ENCODE measurements at places on chromosomes 13 and 19.

- DNase-seq: no peak
Observed at GRCh38 chr13:59721926-59722910, 441.5 kb downstream of the DIAPH3 start.

DNA sequence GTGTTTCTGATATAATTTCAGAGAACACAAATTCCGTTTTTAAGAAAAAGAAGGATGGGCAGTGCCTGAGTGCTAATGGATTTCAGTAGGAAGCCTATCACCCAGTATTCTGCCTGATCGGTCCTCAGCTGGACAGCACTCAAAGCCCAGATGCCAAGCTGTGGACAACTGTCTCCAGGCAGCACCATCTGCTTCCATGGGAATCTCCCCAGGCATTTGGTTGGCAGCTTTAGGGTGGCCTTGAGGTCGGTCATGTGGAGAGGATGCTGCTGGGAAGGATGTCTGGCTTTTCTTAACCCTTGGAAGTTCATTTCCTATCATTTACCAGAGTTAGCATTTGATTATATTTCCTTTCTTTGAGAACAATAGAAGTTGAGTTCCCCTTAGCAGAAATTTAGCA, 311.7 kb downstream of the TBC1D4 start:
- DNase-seq: no peak

GRCh38 chr19:2981898-2982297, 4.5 kb downstream of the TLE6 start:
- no peak for DNase-seq

GRCh38 chr13:93029536-93029935, 197.1 kb upstream of the GPC6 start:
- DNase-seq: no peak

DNA sequence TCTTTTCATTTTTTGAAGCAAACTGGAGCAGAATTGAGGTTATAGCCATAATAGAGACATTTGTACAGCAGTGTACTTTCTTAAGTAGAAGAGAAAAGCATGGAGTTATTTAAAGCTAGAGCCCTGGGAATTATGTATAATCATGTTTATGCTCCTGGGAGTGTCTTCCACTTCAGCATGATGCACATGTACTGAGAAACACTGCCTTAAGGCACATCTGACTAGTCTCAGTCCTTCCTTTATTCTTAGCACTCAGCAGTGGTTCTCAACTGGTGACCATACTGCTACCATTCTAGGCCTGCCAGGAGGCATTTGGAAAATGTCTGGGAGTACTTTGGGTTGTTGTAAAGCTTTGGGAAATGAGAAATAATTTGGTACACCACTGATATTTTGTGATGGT, 45.8 kb downstream of the VWA8 start:
- DNase-seq: no peak

DNA sequence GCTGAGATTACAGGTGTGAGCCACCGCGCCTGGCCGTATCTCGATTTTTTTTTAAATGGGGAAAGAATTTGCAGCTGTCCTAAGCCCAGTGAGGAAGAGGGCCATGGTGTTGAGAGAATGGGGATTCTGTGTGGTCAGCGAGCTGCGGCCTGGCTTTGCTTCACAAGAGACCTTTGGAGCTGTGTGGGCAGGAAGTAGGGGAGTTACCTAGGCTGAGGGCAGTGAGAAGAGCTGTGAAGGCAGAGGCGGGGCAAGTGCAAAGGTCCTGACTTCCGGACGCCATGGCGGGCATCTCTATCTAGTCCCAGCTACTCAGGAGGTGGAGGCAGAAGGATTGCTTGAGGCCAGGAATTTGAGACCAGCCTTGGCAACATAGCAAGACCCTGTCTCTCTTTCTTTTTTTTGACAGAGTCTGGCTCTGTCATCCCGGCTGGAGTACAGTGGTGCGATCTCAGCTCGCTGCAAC, 4.9 kb downstream of the AP2A1 start:
- DNase-seq: no peak

All from stimulated activated CD4-positive, alpha-beta T cell treated with anti-CD3 and anti-CD28 coated beads, Interleukin-4, amount 100 ng/mL, for 1 hour (primary cell).